ENCODE measurements at places on chromosomes 3 and 15.

DNA sequence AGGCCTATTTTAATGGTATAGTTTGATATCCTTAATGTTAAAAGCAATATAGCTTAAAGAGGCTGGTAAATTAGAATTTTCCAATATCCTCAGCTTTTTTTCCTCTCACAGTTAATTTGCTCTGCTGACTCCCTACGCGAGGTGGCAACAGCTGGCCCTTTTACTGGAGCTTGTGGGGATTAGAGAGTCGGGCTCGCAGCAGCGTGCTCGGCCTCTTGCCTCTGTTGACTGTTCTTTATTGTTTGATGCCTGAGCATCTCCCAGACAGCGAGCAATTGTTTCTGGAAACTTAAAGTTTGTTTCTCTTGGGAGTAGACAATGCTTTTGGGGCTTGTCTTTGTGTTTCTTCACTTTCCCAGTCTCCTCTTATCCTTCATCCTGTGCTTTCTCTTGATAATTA, 80.8 kb downstream of the OPA1 start:
- no peak for DNase-seq

DNA sequence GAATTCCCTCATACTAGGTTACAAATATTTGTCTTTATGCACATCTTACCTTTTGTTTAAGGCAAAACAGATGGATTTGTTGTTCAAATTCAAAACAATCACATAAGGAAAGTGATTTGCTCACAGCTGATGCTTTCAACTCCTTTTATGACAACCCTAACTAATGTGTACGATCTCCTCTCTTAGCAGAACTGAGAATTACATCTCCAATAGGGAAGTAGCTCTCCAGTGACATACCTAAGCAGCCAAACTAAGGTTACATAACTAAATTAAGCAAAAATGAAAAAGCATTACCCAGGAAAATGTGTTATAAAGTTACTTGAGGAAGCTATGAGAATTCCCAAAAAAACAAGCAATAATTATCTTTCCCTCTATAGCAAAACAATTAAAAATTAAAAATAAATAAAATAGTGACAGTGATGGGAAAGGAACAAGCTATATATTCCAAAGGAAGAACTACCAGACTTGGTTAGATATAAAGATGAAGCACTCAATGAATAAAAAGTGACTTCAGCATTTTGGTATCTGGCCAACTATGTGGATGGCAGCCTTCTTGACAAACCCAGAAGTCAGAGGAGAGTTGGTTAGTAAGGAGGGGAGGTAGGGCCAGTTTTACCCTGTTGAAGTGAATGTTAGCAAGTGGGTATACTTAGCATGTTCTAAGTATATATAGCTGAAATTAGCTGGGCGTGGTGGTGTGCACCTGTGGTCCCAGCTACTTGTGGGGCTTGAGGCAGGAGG, 32.4 kb downstream of the PEAK1 start:
- no peak for DNase-seq

- no peak for DNase-seq
These were observed 8.2 kb upstream of the TMEM158 start for GRCh38 chr3:45234250-45234649.

DNA sequence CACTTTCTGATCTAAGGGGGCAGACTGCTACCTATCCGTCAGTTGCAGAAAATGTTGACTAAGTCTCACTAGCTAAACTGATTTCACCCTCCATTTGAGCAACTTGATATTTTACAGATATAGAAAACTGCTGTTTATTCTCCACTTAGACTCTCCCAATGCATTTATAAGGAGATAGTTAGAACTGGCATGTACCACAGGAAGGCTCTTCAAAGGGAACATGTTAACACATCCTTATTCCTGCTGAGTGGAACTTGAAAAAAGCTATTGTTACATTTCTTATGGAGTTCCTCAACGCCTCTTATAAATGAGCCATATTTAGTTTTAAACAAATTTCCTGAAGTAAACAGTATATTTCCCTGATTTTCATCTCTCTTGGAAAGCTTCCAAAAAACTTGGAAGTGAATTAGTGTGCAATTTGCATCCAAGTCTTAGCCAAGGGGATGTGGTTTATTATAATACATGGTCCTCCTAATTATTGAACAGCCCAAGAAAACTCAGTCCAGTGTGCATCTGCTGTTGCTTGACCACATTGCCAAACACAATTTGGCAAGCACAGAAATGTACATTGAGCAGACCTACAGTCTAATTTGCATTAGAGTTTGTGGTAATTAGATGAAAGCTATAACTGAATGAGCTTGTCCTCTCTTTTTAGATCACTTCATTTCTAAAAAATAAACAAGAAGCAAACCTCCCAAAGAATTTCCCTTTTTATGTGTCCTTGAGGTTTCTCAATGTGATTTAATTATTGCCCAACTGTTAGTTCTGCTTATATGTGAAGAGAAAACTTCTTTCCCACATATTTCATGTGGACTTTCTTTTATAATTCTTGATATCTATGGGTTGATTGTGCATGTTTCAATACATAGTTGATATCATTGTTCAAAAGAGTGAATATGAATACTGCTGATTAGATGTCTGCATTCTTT, 72.6 kb upstream of the DPH6 start:
- DNase-seq, result peak; percentile 15

DNA sequence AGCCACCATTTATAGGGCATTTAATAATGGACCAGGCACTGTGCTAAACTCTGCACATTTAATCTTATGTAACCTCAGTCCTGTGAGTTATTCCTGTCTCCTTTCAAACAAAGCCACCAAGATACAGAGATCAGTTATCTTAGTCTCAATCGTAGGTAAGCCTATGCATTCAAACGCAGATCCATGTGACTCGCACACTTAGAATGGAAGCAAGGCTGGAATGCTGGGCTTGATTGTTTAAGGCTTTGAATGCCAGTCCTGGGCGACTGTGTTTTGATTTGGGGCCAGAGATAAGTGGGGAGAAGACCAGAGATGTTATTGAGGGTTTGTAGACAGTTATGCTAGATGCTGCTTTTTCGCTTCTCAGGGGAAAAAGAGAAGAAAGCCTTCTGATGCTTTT, 22.2 kb downstream of the MED12L start:
- DNase-seq, result no peak

DNA sequence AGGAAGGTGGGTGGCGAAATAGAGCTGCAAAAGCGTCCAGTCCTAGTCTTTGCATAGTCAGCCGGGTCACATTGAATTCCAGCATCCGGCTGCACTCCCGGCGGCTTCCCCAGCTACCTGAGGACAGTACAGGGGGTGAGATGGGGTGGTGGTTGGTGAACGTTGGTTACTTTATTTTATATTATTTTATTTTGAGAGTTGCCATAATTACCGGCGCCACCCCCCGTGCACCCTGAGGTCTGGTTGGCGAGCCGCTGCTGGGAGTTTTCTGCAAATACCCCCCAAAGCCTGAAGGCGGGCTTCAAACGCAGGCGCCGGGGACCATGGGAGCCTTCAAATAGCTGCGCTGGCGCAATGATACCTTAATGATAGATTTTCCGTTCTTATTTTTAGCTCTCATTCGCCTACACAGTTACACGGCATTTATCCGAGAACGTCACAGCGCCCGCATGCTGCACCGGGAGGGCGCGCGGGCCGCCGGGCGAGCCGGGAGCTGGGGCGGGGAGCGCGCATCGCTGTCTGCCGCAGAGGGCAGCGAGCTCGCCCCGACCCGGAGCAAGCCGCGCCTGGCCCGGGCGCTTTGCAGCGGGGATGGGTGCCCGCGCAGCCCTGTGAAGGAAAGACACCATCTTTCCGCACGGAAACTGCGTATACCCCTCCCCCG, 756 bp upstream of the RASGRF1 start:
- DNase-seq, result no peak

GRCh38 chr3:64945171-64945729, 257.4 kb upstream of the ADAMTS9 start:
- no peak for DNase-seq

DNA sequence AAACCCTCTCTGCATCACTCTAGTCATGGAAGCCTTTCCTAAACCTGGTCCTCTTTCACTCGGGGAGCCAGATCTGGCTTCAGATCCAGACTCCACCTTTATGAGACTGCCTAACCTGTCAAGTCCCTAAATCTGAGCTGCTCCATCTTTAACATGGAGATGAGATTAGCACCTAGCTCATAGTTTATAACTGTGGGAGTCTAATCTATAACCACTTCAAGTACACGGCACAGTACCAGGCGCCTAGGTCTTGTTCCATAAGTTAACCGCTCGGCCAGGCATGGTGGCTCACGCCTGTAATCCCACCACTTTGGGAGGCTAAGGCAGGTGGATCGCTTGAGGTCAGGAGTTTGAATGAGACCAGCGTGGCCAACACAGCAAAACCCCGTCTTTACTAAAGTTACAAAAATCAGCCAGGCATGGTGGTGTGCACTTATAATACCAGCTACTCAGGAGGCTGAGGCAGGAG, 30.3 kb downstream of the TPM1 start:
- no peak for DNase-seq

DNA sequence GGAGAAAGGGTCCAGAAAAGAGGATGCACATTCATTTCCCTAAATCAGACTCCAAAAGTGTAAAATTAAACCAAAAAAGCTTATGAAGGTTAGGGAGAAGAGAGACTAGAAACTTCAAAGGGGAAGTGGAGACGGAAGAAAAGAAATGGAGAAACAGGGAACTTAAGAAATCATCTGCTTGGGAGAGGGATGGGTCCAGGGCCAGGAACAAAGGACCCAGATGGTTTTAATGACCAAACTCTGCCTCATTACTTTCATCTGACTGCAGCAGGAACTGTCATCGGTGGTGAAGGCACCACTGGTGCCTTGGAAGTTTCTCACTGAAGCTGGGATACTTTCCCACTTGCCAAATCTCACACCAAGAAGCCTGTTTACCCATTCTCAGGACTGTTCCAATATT, 70.5 kb upstream of the SLC4A7 start:
- no peak for DNase-seq

DNA sequence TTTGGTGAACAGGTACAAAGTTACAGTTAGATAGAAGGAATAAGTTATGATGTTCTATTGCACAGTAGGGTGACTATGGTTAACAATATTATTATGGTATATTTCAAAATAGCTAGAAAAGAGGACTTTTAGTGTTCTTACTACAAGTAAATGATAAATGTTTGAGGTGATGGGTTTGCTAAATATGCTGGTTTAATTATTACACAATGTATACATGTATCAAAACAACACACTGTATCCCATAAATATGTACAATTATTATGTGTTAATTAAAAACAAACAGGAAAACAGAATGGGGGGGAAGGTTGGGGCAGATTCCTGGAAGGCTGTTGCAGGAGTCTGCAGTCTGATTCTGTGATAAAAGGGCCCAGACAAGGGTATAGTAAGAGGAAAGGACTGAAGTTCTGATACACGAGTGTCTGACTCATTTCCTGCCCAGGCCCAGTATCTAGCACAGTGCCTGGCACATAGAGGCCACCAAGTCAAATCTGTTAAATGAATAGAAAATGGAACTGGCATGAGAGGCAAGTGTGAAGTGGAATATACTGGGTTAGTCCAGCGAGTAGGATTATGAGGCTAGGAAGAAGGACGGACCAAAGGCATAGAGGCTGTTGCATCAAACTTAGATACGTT, 7.2 kb upstream of the ENTPD3 start:
- DNase-seq, result no peak

GRCh38 chr3:28317438-28318022, 31.0 kb upstream of the ZCWPW2 start:
- DNase-seq, result peak; percentile 25

- no peak for DNase-seq
These were observed 41.9 kb upstream of the XRN1 start for GRCh38 chr3:142489572-142490323.

GRCh38 chr15:66402761-66403284, 16.1 kb downstream of the MAP2K1 start:
- DNase-seq, result no peak

DNA sequence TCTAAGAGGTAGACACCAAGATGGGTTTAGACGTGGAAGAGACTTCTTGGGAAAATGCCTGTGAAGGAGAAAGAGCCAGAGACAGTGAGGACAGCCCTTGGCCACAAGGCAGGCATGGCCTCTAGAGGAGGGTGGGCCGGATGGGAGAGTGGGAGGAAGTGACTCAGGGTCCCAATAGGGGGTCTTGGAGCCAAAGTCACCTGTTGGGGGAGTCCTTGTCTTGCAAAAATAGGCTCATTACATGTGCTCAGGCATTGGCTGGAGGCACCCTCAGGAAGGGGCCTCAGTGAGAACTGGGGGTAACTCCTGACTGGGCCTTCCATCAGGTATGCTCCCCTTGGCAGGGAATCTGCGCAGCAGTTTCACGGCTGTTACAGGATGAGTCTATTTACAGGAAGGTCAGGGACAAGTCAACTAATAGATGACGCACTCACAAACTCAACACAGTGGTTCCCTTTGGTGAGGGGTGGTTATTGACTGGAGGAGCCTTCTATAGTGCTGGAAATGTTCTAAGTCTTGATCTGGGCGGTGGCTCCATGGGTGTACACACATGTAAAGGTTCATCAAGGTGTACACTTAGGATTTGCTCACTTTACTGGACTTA, 259.6 kb downstream of the XXYLT1 start:
- DNase-seq, result no peak

GRCh38 chr3:161275919-161276318, 54.8 kb downstream of the NMD3 start:
- DNase-seq, result no peak

- DNase-seq, result no peak
These were observed 6.6 kb upstream of the SOX2 start for GRCh38 chr3:181705086-181705480.

- DNase-seq, result no peak
These were observed 57.8 kb downstream of the NCEH1 start for GRCh38 chr3:172653004-172653572.

DNA sequence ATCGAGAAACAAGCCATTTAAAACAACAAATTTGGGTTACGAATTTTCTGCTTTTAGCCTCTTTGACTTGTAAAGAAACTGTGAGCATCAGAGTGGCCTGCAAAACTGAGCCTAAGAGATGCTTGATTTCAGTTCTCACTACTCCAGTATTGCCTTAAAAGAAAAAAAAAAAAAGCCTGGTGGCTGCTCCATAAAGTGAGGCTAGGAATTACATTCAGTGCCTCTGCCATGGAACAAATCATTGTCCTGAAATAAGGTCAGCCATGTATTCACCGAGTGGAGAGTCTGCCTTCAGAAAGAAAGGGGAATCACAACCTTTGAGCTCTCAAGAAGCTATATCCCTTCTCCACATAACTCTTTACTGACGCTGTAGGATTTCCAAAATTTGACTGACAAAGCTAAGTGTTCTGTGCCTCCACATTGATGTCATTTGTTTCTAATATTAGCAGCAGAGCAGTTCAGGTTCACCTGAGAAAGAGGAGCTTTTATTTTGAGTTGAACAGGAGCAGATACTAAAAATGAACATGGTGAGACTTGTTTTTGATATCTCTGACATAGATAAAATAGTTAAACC, 137.3 kb downstream of the SSR3 start:
- DNase-seq, result no peak

- no peak for DNase-seq
These were observed 686.5 kb downstream of the IGSF11 start for GRCh38 chr3:118348169-118348557.

DNA sequence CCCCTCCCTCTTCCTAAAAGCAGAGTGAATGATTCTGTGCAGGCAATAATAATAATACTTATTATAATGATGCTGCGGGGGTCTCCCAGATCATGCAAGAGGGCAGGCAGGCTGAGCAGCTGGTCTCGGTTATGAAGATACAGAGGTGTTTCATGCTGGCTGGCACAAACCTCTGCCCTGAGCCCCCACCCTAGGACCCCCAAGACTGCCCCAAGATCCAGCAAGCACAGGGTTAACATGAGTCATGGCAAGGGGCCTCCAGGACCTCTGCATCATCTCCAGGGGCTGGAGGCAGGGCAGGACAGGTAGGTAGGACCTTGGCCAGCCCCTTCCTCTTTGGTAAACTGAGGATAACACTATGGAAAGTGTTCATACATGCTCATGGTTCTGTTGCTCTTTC, 2.7 kb downstream of the MGLL start:
- no peak for DNase-seq
